ENCODE measurements at places on chromosomes 3 and 15. TPM values are rescaled to one million over a fixed set of nuclear protein-coding genes. Genes with fewer than 3 reads are reported as not detected.
A peak's percentile ranks its signal among the peaks of the same experiment; 100 is the strongest.

DNA sequence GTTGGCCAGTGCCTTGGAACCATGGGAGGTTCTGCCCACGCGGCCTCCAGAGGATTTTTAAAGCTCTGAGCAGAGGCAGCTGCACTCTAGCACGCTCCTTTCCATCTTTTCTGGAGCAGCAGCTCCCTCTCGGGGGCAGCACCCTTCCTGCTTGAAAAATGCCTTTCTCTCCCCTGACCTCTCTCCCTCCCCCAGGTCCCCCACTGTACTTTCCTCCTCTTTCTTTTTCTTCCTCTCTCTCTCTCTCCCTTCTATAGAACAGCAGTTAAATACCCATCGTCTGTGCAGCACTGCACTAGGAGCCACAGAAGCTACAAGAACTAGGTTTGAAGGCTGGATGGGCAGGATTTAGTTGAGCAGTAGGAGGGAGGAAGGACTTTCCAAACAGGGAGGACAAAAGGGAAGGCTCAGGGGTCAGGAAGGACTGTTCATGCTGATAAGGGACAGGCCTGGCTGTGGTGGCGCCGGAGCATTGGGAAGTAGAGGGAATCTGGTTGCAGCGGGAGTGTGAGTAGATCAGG is 4.4 kb downstream of the ALPK3 start:
- no peak for DNase-seq

- no peak for DNase-seq
Measured at GRCh38 chr3:95217661-95218060, 1154.8 kb downstream of the NSUN3 start.

- DNase-seq = peak; percentile 60
Measured at GRCh38 chr3:50340448-50341329, at the start of gene RASSF1. Gene RASSF1 (minus strand): TSS chr3:50340836. CDS start chr3:50340805, 31 bp downstream.

Gene CPB1
- not detected for total RNA-seq

DNA sequence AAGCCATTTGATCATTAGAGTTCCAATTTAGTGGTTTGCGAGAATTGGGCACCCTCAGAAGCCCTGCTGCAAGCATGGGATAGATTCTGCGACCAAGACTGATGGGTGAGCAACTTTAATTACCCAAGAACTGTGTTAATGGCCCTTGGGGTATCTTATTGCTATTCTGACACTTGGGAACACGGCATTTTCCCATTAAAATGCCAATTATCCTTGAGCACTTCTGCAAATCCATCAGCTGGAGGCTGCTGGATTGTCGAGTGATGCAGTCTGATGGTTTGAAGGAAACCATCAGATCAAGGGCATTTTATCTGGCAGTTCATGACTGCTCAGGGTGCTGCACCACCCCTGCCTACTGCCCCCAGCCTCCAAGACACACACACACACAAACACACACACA is 183.6 kb upstream of the PROK2 start:
- no peak for DNase-seq

Gene NOX5
- not detected for total RNA-seq

Gene BCL2A1
- not detected for total RNA-seq

Gene RBP2
- not detected for total RNA-seq

- DNase-seq = no peak
Measured at GRCh38 chr3:40850861-40851260, 326.1 kb downstream of the ZNF621 start.

- DNase-seq = no peak
Measured at GRCh38 chr3:196883361-196883760, 15.6 kb downstream of the SENP5 start.
